ENCODE measurements at places on chromosomes 5 and 9.

DNA sequence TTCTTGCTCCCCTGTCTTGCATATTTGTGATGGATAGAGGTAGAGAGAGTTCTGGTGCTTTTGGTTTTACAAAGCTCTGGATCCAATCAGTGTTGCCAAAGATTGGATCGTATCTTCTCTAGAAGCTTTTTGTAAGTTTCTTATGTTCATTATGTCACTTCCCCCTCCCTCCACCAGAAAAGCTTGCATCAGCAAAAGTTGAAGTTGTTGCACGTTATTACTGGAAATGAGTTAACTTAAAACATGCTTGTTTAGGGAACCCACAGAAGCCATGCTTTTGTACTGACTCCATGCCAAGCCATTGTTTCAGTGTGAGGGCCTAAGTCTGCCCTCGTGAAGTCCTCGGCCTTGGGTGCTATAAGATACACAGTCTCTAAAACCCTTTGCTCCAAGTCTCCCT is 186.5 kb downstream of the ERCC6L2 start:
- DNase-seq = no peak

DNA sequence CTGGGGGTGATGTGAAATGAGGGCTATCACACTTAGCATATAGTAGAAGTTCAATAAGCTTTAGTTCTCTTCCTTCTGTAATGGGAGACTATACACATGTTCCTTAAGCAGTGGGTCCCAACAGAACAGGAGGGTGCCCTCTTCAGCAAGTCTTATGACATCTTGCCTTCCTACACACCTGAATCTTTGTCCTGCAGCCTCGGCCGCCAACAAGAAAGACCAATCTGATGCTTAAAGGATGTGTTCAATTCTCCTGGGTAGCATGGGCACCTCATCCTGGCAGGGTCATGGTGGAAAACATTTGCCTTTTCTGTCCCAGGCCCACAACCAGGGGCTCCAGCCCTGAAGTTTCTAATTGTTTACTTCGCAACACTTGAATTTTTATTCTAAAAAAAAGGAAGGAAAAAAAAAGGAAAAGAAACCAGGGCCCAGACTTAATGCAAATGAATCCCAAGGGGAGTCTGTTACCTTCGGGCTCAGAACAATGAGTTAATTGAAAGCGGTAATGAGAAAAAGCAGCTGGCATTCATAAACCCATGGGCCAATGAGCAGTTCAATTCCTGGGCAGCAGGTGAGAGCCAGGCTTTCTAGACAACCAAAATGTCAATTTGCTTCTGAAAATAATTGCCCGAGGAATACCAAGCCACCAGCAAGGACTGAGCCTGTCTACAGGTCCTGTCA is 26.2 kb upstream of the SMAD5 start:
- DNase-seq = no peak

DNA sequence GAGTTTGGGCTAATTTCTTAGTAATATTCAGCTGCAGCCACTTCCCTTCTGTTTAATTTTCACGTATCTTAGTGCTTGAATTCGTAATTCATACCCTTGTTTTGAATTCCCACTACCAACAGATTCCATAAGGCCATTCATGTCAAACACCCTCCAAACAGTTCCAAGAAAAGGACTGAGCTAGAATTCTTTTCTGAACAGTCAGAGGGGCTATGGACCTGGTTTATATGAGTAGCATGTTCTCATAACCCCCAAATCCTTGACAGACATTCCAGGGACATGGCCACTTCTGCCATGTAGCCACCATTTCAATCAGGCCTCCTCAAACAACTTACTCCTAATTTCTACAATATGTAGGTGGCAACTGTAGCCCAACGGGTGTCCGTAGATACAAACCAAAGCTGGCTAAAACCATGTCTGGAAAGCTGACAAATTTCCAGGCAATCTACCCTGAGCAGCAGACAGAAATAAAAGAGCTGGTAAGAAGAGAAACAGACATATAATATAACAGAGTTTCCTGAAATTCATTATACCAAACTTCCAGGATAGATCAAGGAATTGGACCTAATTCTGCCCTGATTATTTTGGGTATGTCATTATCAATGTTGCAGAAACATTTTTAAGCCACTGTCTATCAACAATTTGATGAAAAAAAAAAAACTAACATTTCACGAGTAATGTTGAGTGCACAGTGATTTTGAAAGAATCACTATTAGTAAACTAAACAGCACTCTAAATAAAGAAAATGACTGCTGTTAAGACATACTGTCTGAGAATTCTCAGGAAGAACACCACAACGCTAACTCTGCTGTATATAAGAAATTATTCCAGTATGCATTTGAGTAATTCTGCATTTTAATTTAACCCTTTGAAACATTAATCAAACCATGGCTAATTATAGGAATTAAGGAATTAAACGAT is 40.7 kb downstream of the EBF1 start:
- DNase-seq = no peak

DNA sequence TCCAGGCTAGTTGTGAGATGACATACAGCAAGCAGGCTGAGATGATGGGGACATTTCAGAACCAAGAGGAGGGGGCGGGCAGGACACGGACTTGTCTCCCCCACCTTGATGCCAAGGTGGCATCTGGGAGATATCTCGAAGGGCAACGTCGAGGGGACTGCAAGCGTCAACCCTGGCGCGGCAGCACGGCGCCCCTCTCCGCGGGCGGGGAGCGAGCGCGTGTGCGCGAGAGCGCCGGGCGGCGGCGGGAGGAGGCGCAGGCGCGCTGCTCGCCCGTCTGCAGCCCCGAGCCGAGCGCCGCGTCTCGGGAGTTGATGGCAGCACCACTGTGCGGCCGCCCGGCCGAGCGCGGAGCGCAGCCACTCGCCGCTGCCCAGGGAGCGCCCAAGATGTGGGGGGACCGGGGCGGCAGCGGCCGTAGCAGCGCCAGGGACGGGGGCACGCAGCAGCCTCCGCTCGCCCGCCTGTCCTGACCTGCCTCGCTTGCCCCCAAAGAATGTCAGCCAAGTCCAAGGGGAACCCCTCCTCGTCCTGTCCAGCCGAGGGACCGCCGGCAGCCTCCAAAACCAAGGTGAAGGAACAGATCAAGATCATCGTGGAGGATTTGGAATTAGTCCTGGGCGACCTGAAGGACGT is at the start of gene PRR16:
TSS of gene PRR16 (plus strand) at position 310 of the 636 bp plus-strand sequence.
- no peak for DNase-seq

- DNase-seq = no peak
Measured at GRCh38 chr9:81237565-81238231, 451.6 kb downstream of the TLE1 start.

DNA sequence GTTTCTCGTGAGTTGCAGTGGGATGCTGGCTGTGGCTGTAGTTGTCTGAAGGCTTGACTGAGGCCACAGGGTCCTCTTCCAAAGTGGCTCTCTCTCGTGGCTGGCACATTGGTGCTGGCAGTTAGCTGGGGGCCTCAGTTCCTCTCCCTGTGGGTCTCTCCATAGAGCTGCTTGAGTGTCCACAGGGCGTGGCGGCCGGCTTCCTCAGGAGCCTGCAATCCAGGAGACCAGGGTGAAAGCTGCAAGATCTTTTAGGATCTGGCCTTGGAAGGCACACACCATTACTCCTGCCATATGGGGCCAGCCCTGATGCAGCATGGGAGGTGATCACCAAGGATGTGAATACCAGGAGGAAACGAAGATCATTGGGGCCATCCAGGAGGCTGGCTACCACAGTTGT is 41.1 kb downstream of the ANKRD33B start:
- DNase-seq = no peak
